ENCODE measurements at places on chromosomes 12 and 14. TPM values are rescaled to one million over a fixed set of nuclear protein-coding genes. Genes with fewer than 3 reads are reported as not detected.

Gene PLD4
- 0.17 TPM for total RNA-seq

Gene BBOF1
- 9.0 TPM for total RNA-seq

- DNase-seq, result no peak
Observed at GRCh38 chr12:119807380-119807779, 69.7 kb downstream of the CIT start.

GRCh38 chr12:104746467-104747088 is 211.5 kb downstream of the SLC41A2 start:
- DNase-seq, result no peak

GRCh38 chr12:109768901-109769670 is 55.5 kb downstream of the FAM222A start:
- peak; percentile 67 for DNase-seq

DNA sequence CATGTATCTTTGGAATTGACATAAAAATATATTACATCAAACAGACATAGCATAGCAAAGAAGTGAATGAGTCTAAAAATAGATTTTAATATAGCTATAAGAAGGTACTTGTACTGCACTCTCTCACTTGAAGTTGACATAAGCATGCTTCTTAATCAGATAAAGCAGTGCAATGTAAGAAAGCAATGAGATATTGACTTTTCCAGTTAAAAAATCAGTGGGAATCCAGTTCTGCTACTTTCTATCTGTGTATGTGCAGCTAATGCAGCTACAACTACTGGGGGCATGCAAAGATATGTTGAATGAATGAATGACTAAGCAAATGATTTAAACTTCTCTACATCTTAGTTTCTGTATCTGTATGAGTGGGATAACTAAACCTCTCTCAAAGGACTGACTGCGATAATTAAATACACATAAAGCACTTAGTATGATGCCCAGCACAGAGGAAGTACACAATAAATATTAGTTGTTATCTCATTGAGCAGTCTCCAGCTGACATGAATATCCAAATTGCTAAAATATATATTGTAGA is 10.3 kb downstream of the WASHC3 start:
- no peak for DNase-seq
